ENCODE measurements at places on chromosomes 5 and 9.

- no peak for DNase-seq
Measured at GRCh38 chr9:21579247-21579671, 97.1 kb upstream of the IFNE start.

- no peak for DNase-seq
Measured at GRCh38 chr5:131206772-131207171, 36.0 kb downstream of the LYRM7 start.

DNA sequence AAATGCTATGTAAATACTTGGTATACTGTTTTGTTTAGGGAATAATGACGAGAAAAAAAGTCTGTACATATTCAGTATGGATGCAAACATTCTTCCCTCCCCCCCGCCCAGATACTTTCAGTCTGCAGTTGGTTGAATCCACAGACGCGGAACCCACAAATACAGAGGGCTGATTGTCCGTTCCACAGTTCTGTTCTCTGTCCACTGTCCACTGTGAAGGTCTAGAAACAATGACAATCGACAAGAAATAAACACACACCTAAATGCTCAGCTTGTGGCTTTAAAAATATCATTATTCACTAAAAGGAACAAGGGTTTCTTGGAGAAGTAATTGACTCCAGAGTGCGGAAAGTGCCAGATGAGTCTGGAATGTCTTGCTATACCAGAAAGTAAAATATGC, 109.1 kb downstream of the TMEM161B start:
- no peak for DNase-seq

- DNase-seq = peak; percentile 29
Measured at GRCh38 chr5:175700991-175701390, 43.1 kb downstream of the HRH2 start.

DNA sequence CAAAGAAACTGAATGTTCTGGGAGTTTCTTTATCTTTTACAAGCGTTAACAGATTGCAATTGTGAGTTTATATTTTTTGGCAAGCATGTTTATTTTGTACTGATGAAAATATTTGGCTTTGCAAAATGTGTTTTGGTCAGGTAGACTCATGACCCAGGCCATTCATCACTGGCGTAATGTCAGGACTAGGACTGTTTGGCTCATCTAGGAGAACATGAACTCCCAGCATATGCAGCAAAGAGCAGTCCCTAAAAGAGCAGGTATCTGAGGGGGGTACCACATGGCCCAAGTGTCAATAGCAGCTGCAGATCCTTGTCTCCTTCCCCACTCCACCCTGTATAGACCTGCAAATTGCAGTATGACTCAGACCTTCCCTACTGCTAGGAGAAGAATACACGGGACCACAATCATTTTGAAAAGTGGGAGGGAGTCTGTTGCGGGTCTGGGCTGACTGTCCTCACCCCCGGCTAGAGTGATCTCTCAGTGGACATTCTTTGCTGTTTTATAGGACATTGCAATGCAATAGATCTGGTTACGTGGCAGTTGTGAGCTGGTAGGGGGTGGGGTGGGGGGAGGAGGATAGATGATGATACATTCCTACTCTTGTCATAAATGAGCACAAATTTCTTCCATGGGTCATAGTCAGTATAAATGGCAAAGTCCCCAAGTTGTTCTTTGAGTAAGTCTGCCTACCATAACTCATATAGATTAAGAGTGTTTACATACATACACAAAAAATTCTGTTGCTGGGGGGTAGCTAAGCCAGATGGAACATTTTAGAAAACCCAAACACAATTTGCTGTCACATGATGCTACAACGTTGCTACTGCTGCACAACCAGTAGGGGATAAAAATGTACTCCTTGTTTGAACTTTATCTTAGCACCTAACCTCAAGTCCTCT, 20.8 kb upstream of the SNCAIP start:
- DNase-seq = peak; percentile 8

DNA sequence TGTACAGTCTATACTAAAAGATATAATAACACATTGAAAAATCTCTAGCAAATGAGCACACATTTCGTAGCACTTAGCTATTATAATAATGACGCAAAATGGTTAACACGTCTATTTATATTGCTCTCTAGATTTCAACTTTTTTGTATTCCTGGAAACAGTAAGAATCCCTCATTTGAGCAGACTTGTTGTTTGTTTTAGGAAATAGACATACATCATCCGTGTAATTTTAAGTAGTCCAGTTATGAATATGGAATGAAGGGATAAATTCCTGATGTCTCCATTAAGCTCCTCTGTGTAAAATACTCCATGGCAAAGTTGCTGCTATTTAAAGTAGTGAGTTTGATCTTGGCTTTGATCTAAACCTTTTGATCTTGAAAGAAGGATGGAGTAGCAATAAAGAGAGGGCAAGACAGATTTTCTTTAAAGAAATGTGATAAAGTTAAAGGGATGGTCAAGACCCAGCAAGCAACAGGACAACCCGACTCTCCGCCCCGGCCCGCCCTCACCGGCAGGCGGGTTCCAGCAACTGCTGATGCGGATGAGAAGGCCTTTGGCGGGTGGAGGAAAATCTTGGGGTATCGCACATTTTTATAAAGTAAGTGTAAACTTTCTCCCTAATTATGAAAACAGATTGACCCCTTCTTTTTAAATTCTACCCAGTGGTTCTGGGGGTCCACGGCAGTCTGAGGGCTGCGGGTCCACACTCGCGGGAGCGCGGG, 277.4 kb downstream of the AOPEP start:
- DNase-seq = peak; percentile 68
